ENCODE measurements at places on chromosomes 7 and 10.

GRCh38 chr7:113268757-113269156 is 150.4 kb upstream of the SMIM30 start:
- no peak for DNase-seq

DNA sequence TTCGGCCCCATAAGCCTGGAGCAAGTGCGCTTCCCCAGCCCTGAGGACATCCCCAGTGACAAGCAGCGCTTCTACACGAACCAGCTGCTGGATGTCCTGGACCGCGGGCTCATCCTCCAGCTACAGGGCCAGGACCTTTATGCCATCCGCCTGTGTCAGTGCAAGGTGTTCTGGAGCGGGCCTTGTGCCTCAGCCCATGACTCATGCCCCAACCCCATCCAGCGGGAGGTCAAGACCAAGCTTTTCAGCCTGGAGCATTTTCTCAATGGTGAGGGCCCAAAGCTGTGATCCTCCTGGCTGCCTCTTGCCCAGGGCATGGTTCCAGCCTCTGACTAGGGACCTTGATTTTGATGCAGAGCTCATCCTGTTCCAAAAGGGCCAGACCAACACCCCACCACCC is 10.1 kb downstream of the IRF5 start:
- DNase-seq, result no peak

DNA sequence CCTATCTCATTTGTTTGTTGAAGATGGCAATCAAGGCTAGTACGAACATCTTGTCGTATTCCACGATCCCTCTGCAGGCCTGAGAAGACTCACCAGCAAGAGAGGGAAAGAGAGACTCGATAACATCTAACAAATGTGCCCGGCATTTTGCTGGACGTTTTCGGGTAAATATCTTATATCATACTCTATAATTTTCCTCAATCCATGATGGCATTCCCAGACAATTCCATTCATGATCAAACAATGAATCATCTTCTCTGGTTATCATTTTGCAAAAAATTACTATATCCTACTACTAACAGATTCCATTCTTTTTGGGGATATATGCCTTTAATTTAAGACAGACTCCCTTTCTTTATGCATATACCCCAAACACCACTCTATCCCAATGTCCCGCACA is 118.1 kb downstream of the TYW1B start:
- no peak for DNase-seq

DNA sequence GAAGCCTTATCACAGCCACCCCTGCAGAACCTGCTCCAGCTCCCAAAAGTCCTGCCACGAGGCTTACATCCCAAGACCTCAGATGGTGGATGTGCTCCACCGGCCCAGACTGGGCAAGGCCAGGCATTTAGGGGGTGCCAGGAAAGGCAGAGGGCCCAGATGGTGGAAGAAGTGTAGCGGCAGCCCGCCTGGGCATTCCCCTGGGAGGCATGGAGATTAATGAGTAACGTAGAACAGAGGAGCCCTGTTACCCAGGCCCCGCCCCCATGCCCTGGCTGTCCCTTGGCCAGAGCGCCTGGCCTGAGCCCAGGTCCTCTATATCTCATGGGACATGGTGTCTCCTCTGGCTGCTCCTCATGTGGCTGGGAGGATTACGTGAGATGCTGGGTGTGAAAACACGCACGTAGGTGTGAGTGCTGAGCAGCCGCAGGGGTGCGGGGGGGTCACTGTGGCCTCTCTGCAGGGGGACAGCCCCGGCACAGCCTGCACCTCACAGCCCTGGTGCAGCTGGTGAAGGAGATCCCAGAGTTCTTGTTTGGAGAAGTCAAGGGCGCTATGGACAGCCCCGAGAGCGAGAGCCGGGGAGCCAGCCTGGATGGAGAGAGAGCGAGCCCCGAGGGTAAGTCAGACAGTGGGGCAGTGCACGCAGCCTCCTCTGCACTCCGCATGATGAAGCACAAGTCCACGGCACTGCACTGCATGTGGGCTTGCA is 52.9 kb downstream of the ZNF467 start:
- DNase-seq, result no peak

GRCh38 chr10:71176661-71177060 is 35.7 kb upstream of the UNC5B start:
- no peak for DNase-seq

GRCh38 chr10:30784897-30785605 is 155.5 kb upstream of the LYZL2 start:
- no peak for DNase-seq

- no peak for DNase-seq
Observed at GRCh38 chr10:132198381-132199181, 11.8 kb downstream of the DPYSL4 start.

DNA sequence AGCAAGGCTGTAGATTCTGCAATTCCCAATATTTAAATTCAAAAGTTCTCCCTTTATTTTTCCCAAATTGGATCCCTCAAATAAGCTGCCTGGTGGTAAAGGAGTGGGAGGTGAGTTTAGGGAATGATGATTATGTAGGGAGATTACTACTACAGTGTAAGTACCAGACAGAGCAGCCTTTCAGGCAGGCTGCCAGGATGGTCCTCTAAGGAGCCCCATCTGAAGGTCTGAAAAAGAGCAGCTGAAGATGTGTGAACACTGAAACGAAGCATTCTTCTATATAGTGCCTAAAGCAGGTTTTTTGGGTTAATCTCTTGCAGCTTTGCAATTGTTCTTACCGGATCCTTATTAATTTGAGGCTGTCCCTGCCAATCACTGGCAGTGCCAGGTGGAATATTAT is 84.7 kb downstream of the CREB5 start:
- no peak for DNase-seq

- no peak for DNase-seq
Observed at GRCh38 chr7:96179837-96180236, 142.1 kb downstream of the SLC25A13 start.

DNA sequence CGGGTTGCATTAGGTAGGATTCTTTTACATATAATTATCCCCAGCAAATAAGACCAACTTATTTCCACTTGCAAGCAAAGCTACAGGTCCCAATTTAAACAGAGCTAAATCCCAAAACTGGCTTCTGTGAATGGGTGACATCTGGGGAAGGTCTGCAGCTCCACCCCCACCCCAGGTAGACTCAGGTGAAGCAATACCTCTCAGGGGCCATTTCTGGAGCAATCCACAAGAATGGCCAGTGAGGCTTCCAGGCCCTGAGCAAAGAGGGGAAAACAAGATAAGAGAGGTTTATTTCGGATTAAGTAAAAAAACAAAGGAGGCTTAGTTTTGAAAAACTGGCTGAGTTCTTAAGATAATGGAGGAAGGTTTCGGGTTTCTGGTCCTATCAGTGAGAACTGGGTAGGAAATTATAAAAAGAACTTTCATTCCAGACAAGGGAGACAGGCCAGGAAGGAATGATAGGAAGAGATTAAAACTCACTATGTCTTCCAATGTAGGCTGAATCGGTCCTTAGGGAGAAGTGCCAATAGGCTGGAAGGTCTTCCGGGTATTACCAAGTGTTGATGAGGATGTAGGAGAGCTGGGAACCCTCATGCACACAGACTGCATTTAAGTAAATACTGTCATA is 25.4 kb downstream of the SH3PXD2A start:
- no peak for DNase-seq

GRCh38 chr10:106609470-106610266 is 554.8 kb downstream of the SORCS1 start:
- no peak for DNase-seq

- no peak for DNase-seq
Observed at GRCh38 chr10:8380833-8381496, 326.5 kb downstream of the GATA3 start.

- no peak for DNase-seq
Observed at GRCh38 chr7:150388306-150388705, 9.2 kb downstream of the ZNF775 start.

GRCh38 chr7:48875045-48875916 is 49.1 kb upstream of the CDC14C start:
- peak; percentile 34 for DNase-seq

- DNase-seq, result no peak
Observed at GRCh38 chr7:55127135-55127551, 108.3 kb downstream of the EGFR start.

GRCh38 chr7:112484671-112485167 is 3.9 kb downstream of the LSMEM1 start:
- DNase-seq, result peak; percentile 95

- DNase-seq, result no peak
Observed at GRCh38 chr10:1544929-1545328, 192.4 kb downstream of the ADARB2 start.

- peak; percentile 9 for DNase-seq
Observed at GRCh38 chr7:82234457-82235049, 209.0 kb downstream of the CACNA2D1 start.

GRCh38 chr10:10829576-10829975 is 188.1 kb upstream of the CELF2 start:
- DNase-seq, result no peak

DNA sequence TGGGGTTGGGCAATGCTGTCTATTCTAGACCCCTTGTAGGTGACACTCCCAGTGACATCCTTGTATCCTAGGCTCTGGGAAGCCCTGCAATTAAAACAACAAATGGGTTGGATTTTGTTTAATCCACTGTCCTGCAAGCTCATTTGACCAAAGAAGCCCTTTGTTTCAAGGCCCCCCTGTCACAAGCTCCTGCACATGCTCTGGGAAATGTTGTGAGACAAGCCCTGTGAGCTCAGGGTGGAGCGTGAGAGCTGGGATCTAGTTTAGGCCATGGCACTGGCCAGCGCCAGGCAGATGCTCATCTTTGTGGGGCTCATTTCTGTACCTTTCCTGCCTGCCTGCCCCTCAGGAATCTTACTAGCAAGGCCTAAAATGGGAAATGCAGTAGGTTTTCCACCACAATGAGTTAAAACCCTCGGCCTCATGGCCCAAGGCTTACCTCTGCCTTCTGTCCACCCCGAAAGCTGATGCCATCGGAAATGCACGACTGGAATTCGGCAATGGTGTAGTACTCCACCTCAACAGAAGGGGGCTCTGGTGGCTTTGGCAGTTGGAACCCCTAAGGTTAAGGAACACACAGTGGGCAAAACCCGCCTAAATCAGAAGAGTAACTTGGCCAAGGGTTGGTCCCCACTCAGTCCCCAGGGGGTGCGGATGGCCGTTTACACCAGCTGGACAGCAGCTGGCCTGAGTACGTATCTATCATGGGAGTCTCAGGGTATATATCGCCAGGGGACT is 112.0 kb downstream of the NEURL1 start:
- DNase-seq, result peak; percentile 14

DNA sequence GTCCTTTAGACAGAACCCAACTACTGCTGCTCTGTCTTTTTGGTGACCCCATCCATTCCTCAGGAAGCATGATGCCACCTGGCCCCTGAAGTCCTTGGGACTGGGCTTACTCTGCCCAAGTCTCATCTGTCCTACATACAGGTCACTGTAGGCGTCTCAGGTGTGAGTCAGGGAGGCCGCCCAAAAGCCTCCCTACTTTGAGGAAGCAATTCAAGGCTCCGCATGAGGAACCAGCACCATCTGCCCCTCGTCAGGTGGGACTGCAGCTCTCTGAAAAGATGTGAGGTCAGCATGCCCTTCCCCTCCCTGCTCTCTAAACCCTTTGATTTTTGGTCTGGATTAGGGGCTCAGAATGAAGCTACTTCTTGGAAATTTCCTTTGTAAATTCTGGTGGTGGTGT is 354.8 kb downstream of the CXCL12 start:
- DNase-seq, result no peak

GRCh38 chr10:43390759-43391158 is 18.2 kb downstream of the HNRNPF start:
- peak; percentile 23 for DNase-seq

- no peak for DNase-seq
Observed at GRCh38 chr10:11440250-11441150, 170.9 kb downstream of the USP6NL start.

GRCh38 chr10:103691723-103692435 is 163.5 kb downstream of the SH3PXD2A start:
- no peak for DNase-seq

- DNase-seq, result peak; percentile 27
Observed at GRCh38 chr7:8214244-8214824, 47.6 kb downstream of the ICA1 start.

GRCh38 chr7:50368366-50368765 is 63.9 kb downstream of the IKZF1 start:
- DNase-seq, result no peak

DNA sequence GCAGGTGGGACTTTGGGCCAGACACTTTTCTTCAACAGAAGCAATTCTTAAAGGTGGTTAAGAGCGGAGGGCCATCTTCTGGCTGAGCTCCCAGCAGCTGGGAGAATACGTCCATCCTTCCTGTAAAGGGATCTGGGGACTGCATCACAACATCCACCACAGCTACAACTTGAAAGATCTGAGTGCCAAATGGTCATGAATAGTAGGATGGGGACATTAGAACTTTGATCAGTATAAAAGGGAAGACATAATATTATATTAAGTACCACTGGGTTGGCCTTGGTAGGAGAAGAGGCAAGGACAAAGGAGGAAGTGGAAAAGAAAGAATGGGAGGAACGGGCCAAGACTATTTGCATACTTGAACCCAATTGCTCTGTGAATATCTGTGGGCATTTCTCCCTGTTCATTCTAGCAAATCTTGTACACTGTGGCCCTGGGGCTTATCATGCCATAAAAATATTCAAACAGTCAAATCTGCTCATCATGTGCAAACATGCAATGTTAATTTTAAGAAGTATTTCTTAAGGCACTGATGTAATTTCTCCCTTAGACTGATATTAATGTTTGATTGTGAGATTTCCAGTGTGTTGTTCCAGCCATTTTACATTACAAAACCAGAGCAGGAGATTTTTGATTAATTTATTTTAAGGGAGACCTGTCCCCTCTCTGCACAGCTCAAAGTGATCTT is 65.5 kb upstream of the CREB5 start:
- DNase-seq, result no peak

DNA sequence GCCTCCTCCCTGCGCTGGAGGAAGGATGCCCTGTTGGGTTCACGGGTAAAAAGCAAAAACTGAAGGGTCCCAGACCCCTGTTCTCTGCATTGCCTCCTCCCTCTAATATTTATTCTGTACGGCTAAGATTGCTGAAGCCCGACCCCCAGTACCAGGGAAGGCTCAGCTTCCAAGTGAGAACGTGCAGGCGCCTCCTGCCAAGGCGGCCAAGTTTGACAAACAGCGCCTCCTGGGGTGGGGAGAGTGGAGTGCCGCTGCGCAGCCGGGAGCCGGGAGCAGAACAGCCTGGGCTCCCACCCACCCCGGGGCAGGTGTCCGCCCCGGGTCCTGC is 4.7 kb upstream of the EBF3 start:
- no peak for DNase-seq

DNA sequence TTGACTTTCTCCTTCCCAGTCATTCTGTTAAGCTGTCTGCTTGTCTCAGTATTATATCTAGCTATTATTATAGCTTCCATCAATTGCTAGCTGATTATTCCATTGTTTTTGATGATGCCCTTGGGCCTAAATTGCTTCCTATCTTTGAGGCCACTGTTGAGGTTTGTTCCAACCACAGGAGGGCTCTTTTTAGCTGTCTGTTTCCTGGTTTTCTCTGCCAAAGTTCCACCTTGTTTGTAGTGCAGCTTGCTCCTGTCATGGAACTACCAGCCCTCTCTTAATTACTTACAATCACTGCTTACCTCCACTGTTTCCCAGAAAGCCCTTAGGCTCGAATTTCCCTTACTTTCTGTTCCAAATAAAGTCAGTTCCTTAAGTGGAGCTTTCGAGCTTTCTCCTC is 118.7 kb upstream of the SEC61G start:
- peak; percentile 25 for DNase-seq

Measured in HT1080 (cell line).